Mesendoderm (in vitro differentiated cells): ENCODE measurements at places on chromosomes 1 and 21.

DNA sequence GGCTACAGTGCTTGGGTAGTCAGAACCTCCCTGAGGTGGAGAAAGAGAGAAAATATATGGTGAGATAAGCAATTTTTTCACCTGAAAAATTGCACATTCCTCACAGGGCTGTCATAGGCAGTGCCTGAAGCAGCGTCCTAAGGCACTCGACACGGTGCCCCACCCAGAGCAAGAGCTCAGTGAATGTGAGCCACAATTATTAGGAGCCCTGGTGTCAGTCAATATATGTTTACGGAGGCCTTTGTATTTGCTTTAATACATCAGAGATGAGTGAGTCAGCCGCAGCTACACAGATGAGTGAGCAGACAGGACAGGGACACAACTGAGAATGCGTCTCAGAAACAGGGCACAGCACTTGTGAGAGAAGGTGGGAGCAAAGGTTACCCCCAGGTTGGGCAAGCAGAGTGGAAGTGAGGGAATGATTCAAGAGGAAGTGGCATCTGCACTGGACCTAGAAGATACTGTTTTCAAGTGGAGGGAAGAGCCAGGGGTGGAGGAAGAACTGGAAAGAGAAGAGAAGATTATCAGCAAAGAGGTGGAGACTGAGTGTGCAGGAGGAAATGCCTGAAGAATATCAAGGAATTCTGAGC lies 5.2 kb upstream of the PIGC start:
- no peak for DNase-seq

- DNase-seq = no peak
Observed at GRCh38 chr21:19785941-19786340, 1212.3 kb upstream of the NCAM2 start.

DNA sequence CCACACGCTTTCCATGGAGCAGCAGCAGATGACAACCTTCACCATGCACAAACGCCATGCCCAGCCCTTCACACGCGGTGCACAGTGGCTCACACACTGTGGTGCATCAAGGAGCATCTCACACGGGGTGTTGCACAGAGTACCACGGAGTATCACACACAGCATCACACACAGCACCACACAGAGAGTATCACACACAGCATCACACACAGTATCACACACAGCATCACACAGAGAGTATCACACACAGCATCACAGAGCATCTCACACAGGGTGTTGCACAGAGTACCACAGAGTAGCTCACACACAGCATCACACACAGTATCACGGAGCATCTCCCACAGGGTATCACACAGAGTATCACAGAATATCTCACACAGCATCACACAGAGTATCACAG lies 122.2 kb upstream of the RAB4A start:
- no peak for DNase-seq

DNA sequence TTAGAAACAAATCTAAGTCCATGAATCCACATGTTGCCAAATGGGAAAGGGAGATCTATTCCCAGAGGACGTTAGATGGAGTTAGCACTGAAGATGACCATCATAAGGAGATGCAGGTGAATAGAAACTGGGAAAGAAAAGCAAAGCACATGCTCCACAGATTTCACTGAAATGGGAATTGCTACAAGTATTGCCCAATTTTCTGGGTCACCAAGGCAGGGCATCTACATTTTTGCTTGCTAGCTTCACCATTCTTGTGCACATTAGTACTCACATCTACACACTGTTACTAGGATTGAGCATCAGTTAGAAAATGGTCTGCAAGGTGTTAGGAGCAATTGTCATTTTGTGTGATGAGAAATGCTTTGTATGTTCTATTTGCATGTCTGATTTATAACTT lies 99.1 kb downstream of the JAK1 start:
- DNase-seq = no peak

DNA sequence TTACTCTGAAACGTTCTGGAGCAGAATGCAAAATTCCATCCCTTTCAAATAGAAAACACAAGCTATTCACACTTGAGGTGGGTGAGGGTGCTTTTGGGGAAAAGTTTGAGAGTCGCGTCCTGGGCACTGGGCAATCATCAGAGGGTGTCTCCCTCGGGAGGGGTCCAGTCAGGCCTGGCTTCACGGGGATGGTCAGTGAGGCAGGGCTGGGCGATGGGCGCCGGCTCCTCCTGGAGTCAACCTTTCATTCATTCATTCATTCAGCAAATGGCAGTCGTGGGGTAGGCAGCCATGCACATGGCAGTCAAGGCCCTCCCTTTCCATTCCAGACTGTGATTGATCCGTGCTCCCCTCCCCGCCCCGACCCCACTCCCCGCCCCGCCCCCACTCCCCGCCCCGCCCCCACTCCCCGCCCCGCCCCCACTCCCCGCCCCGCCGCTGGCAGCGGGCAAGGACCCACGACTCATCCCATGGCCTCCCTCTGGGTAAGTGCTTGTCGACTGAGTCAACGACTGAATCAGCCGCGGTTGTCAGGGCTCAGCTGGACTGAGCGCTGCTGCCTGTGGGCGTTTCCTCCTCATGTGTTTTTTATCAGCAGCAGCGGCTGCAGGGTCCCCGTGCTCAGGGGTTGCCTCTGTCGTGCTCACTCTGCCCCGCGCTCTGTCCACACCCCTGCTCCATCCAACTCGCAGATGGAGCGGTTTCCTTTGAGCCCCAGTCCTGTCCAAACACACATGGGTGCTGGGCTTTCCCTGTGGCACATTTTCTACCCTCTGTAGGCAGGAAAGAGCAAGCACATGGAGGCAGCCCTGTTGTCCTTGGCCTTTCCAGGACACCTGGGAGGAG lies 12.5 kb upstream of the SPSB1 start:
- DNase-seq = peak; percentile 76

- DNase-seq = no peak
Observed at GRCh38 chr1:238673561-238673960, 712.8 kb upstream of the CHRM3 start.

DNA sequence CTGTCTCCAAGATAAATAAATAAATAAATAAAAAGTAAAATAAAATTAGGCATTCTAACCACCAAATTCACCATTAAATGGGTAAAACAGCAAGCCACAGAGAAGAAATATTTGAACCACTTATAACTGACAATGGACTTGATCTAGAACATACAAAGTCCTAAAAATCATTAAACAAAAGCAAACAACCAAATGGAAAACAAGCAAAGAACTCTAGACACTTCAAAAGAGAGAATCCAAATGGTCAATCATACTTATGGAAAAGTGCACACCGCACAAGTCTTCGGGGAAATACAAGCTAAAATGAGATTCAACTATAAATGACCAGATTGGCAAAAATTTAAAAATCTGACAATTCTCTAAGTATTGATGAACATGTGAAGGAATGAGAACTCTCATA lies 73.5 kb upstream of the ANGPTL3 start:
- DNase-seq = no peak

DNA sequence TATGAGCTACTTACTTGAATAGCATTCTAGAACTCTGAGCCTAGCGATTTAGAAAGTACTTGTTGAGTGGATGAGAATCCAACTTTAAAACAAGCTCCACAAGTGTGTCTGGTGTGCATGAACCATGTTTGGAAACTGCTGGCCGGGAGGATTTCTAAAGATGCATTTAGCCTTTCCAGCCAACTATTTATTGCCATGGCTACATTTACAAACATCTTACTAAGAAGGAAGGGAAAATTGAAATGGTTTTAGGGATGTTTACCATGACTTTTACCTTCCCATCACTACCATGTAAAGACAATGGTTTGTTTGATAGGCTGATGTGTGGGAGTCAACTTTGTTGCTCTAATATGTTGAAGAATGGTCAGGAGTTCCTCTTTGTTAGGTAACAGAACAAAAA lies 37.7 kb upstream of the ARHGAP29 start:
- DNase-seq = no peak

GRCh38 chr1:47696737-47697441 lies 259.0 kb downstream of the FOXD2 start:
- DNase-seq = no peak

GRCh38 chr21:36487641-36488307 lies 7.9 kb upstream of the CLDN14 start:
- DNase-seq = no peak

DNA sequence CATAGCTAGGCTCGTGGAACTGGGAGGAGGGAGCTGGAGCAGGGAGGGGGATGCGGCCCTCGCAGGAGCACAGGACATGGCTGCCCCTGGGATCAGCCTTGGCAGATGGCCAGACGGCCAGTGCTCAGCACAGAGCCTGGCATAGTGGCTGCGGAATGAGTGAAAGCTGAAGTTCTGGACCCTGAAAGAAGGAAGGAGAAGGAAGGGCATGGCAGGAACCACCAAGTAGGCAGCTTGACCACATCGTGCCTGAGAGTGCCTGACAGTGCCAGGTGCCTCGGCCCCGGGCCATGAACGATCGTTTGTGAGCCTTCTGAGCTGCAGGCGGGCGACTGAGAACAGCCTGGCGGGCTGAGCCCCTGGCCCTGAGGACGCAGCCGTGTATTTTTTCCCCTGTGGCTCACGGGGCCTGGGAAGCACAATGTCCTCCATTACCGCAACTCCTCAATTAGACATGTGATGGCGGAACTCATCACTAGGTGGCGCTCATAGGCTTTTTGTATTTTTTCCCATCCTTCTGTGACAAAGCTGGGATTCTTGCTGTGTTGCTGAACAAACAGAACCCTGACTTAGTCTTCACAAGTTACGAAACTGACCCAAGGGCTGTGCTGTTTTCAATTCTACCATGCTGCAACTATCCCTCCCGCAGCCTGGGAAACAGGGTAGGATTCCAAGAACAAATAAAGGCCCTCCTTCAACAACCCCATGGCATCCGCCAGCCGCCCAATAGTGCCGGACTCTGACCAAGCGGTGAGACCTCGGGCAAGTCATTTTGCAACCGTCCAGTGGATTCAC lies 29.9 kb upstream of the TMEM61 start:
- peak; percentile 88 for DNase-seq

- no peak for DNase-seq
Observed at GRCh38 chr1:45621501-45621836, 2.4 kb downstream of the CCDC17 start.

DNA sequence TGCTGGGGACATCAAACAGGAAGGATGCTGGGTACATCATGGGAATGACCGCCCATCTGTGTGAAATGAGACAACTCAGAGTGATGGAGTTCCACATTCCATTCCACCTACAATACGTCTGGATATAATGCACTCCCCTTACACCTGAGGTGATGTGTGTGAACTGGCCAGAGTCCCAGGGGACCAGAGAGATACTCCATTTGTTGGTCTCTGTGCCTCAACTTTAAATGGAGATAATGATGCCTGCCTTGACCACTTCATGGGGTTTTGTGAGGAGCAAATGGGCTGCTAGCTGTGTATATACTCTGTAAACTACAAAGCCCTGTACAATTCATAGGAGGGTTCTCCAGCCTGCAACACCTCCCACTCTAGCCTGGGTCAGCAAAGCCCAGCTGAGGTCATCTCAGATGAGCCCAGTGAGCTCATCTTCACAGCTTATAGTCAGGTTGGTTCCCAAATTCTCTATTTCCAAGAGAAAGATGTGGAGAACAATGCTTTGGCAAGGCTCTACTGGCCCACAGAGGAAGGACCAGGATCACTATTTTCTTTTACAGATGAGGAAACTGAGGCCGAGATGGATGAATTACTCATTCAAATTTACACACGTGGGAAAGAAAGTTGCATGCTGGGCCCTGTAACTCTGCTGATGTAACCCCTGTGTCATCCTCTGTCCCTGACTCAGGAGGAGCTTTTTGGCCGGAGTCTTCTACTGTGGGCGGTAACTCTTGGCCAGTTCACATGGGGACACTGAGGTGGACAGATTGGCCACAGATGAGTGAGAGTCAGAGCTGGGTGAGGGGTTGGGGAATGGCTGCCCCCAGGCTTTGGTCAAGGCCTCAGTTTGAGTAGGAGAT lies 105.6 kb upstream of the GCLM start:
- no peak for DNase-seq

GRCh38 chr1:193846411-193846810 lies 660.0 kb upstream of the B3GALT2 start:
- no peak for DNase-seq

- no peak for DNase-seq
Observed at GRCh38 chr1:52477876-52478275, 73.5 kb downstream of the PRPF38A start.

GRCh38 chr1:115796897-115797296 lies 28.4 kb upstream of the CASQ2 start:
- DNase-seq = peak; percentile 24

DNA sequence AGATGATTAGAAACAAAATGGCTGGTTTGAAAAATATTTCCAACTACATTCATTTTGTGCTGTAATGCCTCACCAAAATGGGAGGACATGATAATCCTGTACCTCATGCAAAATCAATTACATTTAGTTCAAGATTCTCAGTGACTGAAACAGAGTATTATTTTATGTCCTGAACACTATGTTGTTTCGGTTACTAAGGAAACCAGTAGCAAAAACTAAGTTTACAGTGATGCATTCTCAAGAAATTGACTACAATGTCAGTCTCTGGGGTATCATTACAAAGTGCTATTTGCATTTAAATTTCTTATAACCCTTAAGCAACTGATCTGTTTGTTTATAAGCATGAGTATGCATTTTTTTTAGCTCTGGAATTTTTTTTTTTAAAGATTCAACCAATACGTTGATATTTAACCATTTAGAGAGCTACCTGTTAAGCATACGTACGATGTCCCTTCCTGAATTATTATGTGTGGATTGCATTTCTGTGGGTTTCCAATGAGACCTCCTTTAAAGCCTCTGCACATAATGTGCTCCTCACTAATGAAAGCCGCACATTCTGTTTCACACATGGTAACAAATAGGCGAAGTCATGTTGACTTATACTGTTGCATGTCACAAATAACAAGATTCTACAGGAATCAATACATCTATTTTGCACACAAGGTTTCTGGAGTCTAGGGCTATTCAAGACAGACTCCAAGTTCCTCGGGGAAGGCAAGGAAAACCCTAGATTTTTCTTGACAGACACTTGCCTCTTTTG lies 1035.7 kb downstream of the ADGRL2 start:
- DNase-seq = no peak

DNA sequence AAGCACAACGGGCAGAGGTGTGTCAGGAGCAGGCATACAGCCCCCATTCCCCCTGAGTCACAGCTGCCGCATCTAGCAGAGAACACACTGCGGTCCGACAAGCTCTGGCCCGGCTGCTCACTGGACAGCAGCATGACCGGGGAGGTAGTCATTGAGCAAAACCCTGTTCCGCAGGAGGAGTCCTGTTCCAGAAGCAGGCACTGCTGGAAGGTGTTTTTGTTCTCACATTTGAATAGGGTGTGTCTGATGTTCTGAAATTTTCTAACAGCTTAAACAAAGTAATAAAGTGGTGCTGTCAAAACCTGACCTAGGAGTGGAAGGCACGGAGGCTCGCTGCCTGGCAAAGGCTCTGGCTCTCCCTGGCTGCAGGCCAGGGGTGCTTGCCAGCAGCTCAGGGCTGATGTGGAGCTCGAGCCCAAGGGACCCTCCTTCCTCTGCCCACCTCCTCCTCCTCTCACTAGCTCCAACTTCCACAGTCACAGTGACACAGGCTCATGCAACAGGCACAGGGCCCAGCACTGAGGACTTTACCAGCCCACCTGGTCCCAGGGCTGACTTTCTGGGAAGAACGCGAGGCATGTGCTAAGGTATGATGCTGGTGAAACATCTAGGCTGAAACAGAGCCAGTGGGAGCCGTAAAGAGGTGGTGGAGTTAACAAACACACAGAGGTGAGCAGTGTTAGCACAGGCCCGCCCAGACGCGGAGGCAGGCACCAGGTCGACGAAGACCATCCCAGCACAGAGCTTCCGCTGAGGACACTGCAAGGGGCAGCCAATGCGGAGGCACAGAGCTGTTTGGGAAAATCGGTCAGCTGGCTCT lies 118.6 kb upstream of the IFFO2 start:
- DNase-seq = no peak
